ELR (cell line): ENCODE measurements at places on chromosomes 13 and 19.

- DNase-seq: peak; percentile 15
Observed at GRCh38 chr19:51681286-51681941, 11.7 kb upstream of the SPACA6 start.

- no peak for DNase-seq
Observed at GRCh38 chr13:114268344-114269280, 12.8 kb upstream of the UPF3A start.

- DNase-seq: peak; percentile 94
Observed at GRCh38 chr19:2096034-2096479, at the start of gene MOB3A. Gene MOB3A (minus strand): TSS chr19:2096326. CDS start chr19:2078560, 17,766 bp downstream.

GRCh38 chr19:16441661-16442162 is 30.1 kb downstream of the EPS15L1 start:
- peak; percentile 43 for DNase-seq

DNA sequence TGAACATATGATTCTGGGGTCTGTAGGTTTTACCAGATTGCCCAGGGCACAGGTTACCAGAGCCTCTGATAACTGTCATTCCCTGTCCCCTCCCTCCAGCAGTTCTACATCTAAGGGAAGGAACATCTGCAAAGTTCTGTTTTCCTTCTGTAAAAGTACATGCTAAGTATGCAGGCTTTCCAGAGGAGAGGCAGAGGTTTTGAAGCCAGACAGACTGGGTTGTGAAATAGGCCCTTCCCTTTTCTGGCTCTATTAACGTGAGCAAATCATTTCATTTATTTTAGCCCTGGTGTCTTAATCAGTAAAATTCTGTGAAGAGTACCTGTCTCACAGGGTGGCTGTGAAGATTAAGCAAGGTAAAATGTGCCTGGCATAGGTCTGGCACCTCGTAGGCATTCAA is 66.1 kb upstream of the C1QTNF9 start:
- no peak for DNase-seq

GRCh38 chr19:40745402-40745780 is 4.9 kb downstream of the ACTMAP start:
- DNase-seq: peak; percentile 24

DNA sequence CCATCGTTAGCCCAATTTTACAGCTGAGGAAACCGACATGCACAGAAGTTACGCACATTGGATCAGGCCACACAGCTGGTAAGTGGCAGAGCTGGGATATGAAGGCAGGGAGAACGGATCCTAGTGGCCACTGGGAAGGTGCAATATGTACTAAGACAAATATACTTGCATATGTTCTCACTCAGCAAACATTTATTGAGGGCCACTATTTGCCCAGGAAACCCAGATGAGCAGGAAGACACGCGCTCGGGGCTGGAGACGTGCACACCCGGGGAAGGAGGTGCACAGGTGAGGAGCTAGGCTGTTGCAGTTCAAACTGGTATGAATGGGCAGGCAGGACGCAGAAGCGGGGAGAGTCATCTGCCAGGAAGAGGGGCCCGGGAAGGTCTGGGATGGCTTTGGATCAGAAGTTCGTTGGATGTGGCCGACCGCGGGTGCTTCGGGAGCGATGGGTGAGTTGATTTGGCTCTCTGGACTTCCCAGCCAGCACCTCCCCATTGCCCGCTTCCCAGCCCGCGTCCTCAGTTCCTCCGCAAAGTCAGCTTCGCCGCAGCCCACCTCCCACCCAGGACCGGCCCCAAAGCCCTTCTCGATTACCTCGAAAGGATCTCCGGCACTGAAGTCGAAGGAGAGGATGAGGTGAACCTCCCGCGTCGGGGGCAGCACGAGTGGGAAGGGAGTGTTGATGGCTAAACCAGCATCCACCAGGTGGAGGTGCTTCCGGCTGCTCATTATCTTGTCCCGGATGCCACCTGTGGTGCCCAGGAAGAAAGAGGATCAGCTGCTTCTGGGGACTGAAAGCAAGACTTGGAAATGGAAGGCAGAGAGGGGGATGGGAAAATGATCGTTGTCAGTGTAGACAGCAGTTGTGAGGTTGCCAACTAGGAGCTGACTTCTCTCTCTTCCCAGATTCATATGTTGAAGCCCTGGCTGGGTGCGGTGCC is 17.8 kb upstream of the CABP5 start:
- DNase-seq: no peak
